ENCODE measurements at places on chromosomes 12 and 14.

DNA sequence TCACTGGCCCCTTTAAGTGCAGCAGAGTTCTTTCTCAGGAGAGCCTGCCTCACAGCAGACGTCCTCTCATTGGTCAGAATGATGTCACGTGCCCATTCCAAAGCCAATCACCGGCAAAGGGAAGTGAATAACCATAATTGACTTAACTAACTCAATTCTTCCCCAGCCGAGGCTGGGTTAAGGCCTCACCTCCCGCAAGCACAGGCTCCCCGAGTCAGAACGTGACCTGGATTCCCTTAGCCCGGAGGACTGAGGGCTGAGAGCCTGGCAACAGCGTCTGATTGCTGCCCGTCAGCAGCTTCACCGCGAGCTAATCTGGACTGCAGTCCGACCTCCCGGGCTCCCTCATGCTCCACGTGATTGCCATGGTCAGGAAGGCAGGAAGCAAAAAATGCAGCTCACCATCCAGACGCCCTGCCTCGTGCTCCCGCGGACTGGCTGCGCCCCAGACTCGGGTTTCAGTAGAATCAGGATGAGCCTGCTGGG is 92.1 kb upstream of the FZD10 start:
- DNase-seq: no peak

DNA sequence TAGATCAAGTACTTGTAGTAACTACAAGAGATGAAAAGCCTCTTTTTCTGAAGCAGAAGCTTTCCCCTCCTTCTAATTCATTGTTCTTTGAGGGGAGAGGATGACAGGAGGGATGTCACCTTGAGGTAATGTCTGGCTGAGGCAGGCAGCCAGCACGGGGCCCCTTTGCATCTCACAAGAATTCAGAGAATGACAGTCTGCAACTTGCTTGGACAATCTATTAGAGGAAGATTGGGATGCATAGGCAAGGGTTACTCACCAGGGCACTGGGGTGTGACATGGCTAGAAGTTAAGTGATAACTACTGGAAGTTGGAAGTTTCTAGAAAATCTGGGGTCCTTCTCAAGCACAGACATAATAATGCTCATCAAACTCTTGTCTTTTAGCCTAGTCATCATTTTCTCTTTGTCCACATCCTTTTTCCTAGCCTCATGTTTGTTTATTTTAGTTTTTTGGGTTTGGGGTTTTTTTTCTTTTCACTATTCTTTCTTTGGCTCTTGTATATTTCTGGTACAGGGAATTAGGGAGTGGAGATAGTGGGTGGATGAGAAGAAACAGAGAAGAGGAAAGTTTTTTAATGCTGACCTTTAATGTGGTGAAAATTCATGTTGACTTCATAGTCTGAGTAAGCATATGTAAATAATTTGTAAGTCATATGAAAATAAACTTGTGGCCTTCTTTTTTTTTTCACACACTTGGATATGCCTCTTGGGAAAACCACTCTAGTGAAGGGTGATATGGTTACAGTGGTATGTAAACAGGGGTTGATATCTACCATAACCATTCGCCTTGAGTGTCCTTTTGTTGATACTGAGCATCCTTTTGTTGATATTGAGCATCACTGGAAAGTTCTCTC is 55.1 kb downstream of the TTLL5 start:
- DNase-seq: no peak

DNA sequence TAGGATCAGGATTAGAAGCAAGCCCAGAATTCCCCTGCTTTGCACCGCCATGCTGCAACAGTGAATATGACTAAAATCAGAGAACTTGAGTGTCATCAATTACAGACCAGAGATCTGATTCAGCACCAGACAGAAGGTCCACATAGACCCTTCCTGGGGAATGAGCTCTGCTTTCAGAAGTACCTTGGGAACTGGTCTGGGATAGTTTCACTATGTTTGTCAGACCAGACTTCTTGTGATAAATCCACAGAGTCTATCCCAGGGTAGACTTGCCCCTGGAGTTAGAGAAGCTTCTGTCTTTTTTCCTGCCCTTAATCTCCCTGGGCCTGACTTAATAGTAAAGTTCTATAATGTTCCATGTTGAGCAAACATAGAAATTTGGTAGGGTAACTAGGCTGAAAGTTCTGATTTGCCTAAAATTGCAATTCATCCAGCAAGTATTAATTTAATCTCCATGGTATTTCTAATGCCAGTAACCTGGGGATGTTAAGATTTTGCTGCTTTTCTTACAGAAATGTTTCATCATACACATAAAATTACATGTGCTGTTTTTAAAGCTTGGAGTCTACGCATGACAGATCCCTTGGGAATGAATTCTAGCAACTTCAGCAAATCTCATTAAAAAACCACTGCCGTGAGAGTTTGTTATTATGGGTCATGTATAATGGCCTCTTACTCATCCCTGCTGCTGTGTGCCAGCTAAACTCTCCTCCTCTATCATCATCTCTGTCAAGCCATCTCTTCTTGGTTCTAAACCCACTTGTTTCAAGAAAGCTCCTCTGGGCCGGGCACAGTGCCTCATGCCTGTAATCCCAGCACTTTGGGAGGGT is 61.3 kb upstream of the METAP2 start:
- no peak for DNase-seq

DNA sequence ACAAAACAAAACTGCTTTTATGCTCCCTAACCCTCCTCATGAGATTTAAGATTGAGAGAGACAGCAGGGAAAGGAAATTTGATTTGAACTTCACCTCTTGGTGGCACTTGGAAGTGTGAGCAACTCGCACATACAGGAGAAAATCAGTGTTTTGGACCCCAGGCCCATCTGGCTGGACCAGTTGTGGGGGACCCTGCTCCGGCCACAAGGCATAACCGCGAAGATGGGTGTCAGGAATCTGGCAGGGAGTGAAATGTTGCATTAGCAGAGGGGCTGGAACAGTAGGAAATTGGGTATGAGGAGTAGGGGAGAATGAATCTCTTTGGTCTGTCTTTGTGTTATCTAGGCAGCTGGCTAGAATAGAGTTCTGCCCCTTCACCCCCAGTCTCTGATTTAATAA is 1.2 kb downstream of the CIROP start:
- DNase-seq: no peak

- DNase-seq: no peak
These were observed 11.1 kb upstream of the SLC6A12 start for GRCh38 chr12:225012-225411.

- DNase-seq: no peak
These were observed 11.0 kb upstream of the IRF2BPL start for GRCh38 chr14:77039285-77040058.

- no peak for DNase-seq
These were observed 124.2 kb downstream of the CACNA1C start for GRCh38 chr12:2177003-2177402.

DNA sequence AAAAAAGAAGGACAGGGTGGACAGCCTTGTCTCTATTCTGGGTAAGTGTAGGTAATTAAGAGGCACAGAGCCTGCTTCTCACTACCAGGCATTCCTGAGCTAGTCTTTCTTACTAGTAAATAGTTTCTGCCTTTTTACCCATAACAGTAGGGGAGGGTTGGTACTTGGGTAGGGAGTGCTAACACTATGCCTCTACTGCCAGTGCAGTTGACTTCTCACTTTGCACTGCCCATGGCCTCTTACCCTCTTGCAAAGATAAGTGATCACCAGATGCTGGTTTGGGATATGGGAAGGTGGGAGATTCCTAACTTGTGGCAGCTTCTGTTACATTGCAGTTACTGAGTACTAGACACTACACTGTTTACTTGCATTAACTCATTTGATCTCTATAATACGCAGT is 11.6 kb downstream of the AHSA1 start:
- no peak for DNase-seq
